Camera-type eye (tissue), 1 donor: ENCODE measurements at places on chromosomes 16 and 17. TPM values are rescaled to one million over a fixed set of nuclear protein-coding genes. Genes with fewer than 3 reads are reported as not detected.

Gene MYH13
- 5.9 TPM for total RNA-seq

Gene MPV17L
- total RNA-seq: 12.5 TPM

Gene DCTPP1
- 20.0 TPM for total RNA-seq

Gene EVI2B
- total RNA-seq: 2.5 TPM

Gene SERPINF2
- total RNA-seq: 1.6 TPM
